CD4-positive, alpha-beta T cell treated with Interleukin-10 for 1 hour (primary cell): ENCODE measurements at places on chromosomes 12 and 14.
A peak's percentile ranks its signal among the peaks of the same experiment; 100 is the strongest.

DNA sequence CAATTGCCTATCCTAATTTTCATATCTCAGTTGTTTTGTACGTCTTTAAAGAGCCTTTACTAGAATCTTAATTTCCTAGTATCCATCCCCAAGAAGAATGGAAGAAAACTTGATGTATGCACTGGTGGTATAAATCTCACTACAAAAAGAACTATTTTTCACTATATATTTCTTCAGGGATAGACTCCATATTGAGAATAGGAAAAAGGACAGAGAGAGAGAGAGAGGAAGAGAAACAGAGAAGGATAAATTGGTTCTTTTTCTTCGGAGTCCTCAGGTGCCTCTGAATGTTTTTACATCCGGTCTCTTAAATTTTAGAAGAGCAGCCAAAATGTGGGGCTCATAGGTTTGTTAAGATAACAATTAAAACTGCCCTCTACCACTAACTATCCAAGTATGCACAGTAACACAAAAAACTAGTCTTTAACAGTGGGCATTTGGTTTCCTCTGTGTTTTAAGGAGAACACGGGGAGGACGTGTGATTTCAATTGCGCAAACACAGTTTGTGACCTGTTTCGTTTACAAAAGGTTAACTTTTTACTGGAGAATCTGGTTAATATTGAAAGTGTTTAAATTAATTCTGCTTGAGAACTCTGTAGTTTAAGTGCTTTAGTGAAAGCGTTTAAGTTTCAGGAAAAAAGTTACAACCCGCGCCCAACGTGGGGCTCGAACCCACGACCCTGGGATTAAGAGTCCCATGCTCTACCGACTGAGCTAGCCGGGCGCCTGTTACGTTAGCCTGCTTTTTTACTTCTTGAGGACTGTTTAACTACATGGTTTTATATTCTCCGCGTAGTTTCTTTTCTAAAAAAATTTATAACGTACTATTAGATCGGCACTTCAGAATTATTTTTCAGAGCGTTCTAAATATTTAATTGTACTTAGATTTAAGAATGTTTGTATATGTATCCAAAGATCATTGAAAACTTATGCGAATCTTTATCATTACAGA, 5.1 kb upstream of the PSMA3 start:
- peak; percentile 89 for DNase-seq

- DNase-seq, result no peak
These were observed 231.2 kb upstream of the TMTC1 start for GRCh38 chr12:30014991-30015390.

- DNase-seq, result no peak
These were observed 56.2 kb upstream of the BEGAIN start for GRCh38 chr14:100643426-100643825.

GRCh38 chr12:47408171-47408871, 297.5 kb downstream of the RPAP3 start:
- DNase-seq, result peak; percentile 60

GRCh38 chr12:10361084-10361483, 28.8 kb downstream of the KLRK1 start:
- no peak for DNase-seq

DNA sequence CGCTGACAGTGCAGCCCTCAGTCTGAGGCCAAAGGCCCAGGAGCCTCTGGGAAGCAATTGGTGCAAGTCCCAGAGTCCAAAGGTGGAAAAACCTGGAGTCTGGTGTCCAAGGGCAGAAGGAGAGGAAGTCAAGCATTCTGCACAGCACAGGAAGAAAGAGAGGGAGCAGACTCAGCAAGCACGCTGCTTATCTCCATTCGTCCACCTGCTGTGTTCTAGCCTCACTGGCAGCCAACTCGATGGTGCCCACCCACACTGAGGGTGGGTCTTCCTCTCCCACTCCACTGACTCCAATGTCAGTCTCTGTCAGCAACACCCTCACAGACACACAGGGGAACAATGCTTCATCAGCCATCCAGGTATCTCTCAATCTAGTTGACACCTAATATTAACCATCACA, 38.8 kb downstream of the HELB start:
- DNase-seq, result no peak

DNA sequence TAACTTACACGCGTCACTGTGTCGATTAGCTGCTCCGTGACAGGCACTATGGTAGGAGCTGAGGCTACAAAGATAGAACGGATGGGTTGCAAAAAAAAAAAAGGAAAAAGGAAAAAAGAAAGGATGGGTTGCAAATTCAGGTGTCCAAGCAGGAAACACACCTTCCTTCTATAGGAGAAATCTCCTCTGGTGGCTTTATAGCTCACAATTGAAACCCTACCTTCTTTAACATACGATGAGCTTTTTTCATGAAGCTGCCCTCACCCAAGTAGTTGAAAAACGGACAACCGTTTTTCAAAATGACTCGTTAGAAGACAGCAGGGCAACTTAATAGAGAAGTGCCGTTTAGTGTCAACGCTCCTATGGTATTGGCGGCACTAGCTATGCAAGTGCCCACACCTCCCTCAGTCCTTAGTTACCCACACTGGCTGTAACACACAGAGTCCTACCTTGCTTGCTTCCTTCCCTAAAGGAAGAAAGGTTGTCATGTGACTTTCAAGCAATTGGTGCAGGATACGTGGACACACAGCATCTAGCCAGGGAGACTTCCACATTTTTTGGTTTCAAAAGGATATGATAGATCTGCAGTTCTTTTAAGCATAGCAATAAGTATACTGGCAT, 682 bp upstream of the TRIP11 start:
- no peak for DNase-seq
